Hematopoietic multipotent progenitor cell (in vitro differentiated cells): ENCODE measurements at places on chromosomes 7 and 10.

- no peak for DNase-seq
These were observed 44.9 kb upstream of the ZNF32 start for GRCh38 chr10:43693602-43694001.

- DNase-seq: no peak
These were observed 36.0 kb upstream of the RSU1 start for GRCh38 chr10:16853201-16853600.

- peak; percentile 53 for DNase-seq
These were observed 161.6 kb downstream of the PKD1L1 start for GRCh38 chr7:47786557-47787248.

- DNase-seq: no peak
These were observed 27.8 kb downstream of the A1CF start for GRCh38 chr10:50857579-50857978.

DNA sequence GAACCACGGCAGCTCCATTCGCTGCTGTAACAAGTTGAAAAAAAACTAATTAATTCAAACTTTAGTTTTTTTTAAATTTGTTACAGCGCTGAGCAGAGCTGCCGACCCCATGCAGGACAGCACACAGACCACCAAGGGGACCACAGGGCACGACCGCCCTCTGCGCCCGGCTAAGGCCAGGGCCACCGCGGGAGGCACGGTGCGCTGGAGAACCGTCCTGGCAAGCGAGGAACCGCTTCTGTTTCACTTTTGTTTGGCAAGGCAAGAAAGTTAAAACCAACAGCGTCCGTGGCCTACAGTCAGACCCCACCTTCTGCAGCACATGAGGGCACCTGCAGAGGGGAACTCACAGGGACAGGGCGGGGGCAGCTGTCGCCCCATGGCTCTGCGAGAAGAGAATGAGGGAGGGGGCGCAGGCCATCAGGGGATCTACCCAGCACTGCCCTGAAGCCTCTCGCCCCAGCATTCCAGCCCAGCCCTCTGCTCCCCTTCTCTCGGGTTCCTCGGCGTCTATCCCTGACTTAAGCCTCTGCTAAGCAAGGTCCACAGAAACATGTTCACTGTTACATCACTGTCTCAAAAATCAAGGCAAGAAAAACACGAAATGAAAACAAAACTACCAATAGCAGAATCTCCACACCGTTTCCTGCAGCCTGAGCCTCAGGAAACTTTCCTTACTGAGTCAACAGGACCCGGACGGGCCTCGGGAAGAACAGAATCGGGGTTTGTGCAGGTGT, 204.4 kb downstream of the DIP2C start:
- DNase-seq: peak; percentile 33

DNA sequence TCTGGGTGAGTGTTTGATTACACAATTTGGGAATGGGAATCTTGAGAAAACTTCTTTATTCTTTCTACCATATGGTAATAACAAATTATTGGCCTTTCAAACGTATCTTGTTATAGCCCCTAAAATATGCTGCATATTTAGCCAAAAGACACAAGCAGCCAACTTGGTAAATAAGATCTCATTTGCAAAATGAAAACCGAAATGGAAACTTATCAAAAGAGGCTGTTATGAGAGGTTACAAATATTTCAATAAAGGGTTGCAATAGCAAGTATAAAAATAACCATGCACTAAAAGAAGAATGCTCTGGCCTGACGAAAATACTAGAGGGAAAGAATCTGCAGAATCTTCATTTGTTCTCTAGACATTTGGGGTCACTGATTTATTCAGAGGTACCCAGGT, 259.5 kb upstream of the LRRN3 start:
- DNase-seq: no peak

- no peak for DNase-seq
These were observed 1447.5 kb downstream of the GATA3 start for GRCh38 chr10:9501944-9502343.

DNA sequence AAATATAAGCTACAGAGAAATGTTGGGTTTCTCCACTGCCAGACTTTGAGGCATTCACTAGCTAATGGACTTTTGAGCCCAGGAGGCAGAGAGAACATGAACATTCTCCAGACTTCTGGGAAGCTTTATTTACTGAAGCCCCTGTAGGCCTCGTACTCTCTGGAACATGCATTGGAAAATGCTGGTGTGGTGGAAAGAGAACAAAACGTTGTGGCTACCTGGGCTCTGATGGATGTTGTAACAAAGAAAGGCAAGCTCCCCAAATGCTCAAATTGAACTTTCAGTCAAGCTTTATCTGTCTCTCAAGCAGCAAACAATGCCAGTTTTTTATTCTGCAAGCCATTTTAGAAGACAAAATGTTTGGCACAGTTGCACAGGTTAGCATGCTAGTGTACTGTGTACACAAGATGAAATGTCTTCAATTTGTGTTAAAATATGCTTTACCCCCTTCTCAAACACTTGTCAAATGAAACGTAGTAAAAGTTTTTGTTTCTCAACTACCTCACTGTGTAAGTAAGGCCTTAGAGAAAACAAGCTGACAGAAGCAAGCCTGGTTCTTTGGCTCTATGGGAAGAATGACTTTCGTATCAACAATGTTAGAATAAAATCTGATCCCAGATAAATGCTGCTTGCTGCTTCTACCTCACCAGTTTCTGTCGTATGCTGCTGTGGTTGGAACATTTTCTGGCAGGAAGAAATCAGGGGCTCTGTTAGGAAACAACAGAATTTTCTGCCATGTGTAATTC, 71.0 kb upstream of the CC2D2B start:
- no peak for DNase-seq

DNA sequence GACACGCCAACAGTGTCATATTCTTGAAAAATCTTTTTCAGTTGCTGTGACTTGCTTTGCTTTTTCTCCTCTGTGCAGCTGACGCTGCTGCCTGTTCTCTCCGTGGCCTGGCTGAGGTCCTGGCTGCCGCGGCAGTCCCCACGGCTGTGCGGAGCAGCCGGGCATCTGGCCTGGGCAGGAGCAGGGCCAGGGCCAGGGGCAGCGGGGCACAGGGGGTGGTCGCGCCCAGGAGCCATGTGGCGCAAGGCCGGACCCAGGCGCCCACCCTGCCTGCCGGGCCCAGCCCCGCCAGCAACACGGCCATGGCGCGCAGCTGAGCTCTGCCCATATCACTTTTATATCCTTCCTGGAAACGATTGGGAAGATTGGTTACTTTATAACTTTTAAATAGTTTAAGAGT, 109.4 kb upstream of the ACBD5 start:
- no peak for DNase-seq

GRCh38 chr10:72802332-72802731, 91.2 kb upstream of the OIT3 start:
- DNase-seq: no peak

- DNase-seq: no peak
These were observed 631 bp downstream of the HPS6 start for GRCh38 chr10:102065561-102066398.

GRCh38 chr10:32054094-32054493, 2.1 kb downstream of the KIF5B start:
- no peak for DNase-seq

DNA sequence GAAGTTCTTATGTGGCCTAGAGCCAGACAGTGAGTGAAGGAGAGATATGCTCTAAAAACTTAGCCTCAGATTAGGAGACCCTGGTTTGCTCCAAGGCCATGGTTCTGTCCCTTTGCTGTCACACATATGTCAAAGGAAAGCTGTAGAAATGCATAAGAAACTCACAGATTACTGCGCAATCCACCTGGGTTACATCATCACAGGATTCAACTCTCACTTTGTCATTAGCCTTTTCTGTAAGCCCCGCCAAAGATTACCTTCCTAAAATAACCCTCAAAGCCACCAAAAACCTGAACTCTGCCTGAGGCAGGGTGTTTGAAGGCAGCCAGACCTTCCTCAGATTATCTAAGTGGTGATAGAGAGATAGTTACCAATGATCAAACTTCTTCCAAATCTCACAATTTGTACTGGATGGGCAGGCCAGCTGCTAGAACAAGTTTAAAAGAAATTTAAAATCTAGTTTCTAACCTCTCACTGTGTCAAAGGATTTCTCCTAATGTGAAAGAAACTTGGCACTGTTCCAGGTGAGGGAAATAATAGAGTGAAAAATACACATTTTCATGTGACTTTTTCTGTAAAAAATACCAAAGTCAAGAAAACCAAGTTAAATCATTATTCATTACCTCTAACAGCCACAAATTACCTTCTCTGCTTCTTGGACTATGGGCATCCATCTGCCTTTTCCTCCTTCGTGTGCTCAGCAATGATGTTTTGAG, 567.2 kb downstream of the SUGCT start:
- DNase-seq: no peak

DNA sequence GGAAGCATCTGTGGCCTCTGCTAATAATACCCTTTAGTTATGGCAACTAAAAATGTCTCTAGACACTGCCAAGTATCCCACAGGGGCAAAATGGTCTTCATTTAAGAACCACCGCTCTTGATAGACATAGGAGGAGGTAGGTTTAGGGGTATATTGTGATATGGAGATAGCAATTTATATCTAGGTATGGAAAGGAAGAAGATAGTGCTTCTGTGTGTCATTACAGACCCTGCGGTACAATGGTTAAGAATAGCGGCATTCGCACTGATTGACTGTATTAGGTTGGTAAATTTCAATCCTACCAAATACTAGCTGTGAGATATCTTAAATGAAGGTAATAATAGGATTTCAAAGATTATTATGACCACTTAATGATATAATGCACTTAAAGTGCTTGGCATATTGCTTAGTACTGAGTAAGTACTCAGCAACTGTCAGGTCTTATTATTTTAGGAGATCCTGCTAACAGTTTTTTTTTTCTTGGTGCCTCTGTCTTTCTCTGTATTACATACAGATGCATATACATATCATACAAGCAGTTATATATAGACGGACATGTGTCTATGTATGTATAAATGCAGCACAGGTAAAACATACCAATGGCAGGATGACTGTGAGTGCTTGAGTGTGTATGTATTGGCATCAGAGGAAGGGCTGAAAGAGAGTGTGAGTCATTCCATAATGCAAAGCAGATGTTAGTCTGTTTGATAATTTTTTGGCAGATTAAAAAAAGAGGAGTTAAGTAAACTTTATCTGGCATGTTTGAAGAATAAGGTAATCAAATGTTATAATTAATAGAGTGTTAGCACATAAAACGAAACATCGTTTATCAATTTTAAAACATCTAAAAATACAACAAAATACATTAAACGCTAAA, 50.0 kb upstream of the ITGB8 start:
- DNase-seq: no peak

DNA sequence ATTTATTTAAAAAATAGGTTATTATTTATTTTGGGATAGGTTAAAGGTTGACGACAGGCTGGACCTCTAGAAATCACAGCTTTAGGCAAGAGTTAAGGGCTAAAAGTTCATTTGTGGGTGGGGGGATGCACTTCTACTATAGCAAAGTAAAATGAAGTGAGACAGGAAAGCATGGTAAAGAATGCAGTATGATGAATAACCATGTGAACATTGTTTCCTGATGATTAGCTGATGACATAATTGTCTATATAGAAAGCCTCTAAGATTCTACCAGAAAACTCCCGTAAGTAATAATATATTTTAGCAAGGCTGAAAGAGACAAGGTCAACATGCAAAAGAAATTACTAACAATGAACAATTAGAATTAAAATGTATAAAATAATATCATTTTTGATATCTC, 25.7 kb upstream of the PRSS37 start:
- no peak for DNase-seq

GRCh38 chr10:34737772-34738169, 77.3 kb downstream of the PARD3 start:
- DNase-seq: no peak

DNA sequence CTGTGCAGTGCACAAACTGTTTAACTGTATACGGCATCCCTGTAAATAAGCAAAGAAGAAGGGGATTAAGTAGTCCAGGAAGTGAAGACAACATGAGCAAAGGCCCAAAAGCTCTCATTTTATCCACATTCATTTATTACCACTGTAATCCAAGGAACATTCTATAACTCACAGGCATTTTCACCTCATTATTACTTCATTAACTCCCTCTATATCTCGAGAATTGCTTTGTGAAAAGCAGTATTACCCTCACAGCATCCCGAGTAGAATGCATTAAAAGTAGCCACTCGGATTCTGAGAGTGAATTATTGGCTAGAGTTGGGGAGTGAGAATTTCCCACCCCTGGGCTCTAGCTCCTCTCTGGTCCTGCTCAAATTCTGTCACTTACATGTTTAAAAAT, 51.0 kb upstream of the CHCHD3 start:
- no peak for DNase-seq

DNA sequence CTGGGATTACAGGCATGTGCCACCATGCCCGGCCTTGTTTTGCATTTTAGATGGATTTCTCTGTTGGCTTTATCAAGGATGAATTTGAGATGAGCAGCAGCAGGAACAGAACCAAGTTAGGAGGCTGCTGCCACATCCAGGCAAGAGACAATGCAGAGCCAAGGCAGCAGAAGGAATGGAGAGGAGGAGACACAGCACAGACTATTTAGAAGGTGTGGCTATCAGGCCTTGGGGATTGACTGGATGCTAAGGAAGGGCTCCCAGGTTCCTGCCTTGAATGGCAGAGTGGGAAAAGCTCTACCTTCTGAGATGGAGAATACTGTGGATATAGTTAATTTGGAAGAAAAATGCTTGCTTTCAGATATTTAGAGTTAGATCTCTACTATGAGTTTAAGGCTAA, 484.7 kb upstream of the C7orf33 start:
- DNase-seq: no peak

- DNase-seq: no peak
These were observed 1381.5 kb upstream of the CELF2 start for GRCh38 chr10:9636216-9636615.

DNA sequence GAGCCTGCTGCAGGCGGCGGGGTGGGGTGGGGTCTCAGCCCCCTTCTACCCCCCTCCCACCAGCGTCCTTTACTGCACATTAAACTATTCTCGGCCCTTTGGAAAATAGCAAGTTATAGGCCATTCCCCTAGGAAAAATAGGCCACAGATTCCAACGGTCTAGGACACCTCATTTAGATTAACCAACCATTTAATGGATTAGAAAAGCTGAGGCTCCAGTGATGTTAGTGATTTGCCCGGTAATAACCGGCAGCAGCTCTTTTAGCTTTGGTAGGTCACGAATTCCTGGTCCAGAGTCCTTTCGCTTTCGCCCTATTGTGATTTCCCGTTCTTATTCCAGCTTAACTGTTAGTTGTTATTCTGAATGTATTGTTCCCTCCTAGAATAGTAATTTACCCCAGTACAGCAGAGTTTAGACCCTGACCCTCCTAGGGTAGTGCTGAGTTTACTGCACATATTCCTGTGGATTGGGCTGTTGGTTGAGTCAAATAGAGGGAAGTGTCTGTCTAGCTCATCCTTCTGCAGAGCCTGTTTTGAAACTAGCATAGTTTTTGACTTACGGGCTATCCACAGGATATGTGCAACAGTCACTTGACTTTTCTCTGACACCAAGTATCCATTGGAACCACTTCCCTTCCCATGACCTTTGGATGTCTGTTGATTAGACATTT, 754 bp downstream of the GSTO1 start:
- DNase-seq: no peak

GRCh38 chr7:27375958-27376357, 133.4 kb downstream of the EVX1 start:
- no peak for DNase-seq

GRCh38 chr10:71270301-71271220, 48.5 kb upstream of the SLC29A3 start:
- DNase-seq: no peak
